Activated CD4-positive, alpha-beta T cell treated with anti-CD3 and anti-CD28 coated beads for 4 hours (primary cell): ENCODE measurements at places on chromosomes 7 and 10.

GRCh38 chr10:79488870-79489269 is 23.5 kb upstream of the EIF5AL1 start:
- no peak for DNase-seq

DNA sequence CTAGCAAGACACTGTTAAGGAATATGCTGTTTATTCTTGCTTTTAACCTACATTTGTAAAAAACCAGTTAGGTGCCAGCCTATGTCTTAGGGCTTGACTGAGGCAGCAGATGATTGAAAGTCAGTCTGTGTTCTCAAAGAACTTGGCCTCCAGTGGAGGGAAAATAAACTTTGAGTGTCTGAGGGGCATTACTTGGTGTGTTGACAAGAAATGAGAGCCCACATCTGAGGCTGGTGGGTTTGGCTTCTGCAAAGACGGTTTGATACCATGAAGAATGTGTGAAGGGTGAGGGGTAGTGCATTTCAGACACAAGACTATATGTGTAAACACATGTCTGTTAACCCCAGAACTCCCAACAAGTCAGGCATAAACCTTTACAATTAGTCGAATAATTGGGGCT is 28.5 kb downstream of the CCSER2 start:
- no peak for DNase-seq

GRCh38 chr10:6215683-6216484 is 13.2 kb downstream of the PFKFB3 start:
- DNase-seq: no peak

- no peak for DNase-seq
Measured at GRCh38 chr10:133180965-133181639, 21.1 kb downstream of the KNDC1 start.

DNA sequence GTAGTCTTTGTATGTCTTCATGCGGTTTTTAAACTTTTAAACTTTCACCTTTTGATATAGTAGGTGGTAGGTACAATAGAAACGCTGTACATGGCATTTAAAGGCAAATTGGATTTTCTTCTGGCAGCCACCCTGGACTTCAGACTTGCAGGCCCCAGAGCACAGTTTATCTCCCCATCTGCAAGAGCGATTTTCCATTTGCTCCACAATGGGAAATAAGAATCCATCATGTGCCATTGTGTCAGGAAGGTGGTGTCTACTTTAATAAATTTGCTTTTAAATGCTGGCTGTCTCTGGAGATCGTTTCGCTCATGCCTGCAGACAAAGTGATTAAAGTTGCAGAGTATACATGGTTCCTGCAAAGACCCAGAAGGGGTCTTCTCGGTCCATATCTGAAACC is 38.9 kb downstream of the UNC5B start:
- DNase-seq: no peak

- DNase-seq: no peak
Measured at GRCh38 chr7:2663121-2663886, 24.7 kb upstream of the AMZ1 start.

DNA sequence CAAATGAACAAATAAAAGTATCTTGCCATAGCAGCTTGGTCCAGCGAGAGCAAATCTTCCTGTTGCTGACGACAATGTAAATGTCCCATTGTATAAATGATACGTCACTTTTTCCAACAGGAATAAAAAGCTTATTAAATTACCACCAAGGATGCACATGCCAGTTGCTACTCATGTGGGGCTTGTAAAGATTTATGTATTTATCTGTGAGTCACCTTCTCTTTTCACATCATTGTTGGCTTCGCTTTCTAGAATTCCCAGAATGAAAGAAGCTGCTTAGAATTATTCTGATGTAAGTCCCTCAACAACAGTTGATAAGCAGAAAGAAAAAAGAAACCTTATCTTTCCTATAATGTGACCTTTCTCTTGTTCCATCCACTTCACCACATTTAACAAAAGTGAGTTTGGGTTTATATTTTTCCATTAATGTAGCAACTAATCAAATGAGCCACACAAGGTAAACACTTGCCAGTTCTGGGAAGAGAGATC is 22.4 kb downstream of the DNAJC12 start:
- DNase-seq: no peak

DNA sequence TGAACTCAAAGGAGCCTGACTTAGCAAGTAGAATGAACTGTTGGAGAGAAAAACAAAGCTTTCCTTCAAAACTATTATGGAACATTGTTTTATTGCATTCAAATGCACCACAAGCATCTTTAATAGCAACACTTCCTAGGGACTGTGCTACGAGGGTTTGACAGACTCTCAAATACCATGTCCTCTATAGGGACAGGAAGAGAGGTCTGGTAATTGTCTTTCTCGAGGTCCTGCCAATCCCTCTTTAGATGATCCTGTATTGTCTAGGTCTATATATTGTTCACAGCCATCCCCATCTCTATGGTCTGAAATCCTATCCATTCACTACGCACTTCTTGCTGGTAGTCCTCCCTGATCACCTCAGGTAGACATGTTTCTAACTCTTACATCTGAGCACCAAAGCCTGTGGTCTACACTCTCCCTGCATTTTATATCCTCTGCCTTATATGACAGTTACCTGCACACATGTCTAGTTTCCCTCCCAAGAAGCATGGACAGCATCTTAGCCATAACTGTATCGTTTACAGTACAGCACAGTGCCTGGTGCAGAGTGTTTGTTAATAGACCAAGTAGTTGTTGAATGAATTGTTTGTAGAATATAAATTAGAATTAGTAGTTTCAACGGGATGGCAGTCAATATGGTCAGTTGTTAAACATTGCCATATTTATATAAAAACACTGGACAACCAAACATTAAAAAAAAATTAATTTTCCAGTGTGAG is 21.7 kb upstream of the LRRC17 start:
- DNase-seq: no peak

DNA sequence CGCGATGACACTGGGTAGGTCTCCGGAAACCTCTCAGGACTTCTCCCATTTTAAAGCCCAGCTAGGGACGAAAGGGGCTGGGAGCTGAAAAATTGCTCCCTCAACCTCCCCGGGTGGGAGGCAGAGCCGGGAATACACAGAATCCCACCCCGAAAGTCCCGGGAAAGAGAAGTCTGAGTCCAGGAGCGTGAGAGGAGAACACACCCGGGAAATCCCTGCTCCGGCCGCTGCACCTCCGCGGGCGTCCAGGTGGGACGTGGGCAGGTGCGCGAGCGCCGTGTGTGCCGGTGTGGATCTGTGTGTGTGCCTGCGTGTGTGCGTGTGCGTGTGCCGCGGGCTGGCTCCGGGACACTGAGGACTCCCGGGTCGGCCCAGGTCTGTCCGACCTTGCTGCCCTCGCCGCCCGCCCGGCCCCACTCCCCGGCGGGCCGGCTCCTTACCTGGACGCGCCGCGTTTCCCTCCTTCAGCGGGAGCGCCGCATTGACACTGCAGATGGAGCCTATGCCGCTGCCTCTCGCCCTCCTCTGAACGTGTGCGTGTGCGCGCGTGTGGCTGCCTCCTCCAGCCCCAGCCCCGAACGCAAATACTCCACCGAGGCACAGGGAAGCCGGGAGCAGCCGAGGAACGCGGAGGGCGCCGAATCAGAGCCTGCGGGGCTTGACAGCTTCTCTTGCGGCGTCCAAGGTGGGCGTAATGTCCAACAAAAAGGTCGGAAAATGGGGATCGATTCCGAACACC is at the start of gene PLXNA4:
Gene PLXNA4 (minus strand): TSS at position 489 of the 739 bp plus-strand sequence. CDS start 67,777 bp downstream, outside the sequence.
- DNase-seq: no peak

GRCh38 chr7:32890010-32890792 is 1.4 kb downstream of the KBTBD2 start:
- peak; percentile 36 for DNase-seq
